C1 segment of cervical spinal cord (tissue), 14 donors: ENCODE measurements at places on chromosomes 5 and 9.
A peak's percentile ranks its signal among the peaks of the same experiment; 100 is the strongest.

- DNase-seq = no peak
These were observed 187.3 kb downstream of the DIRAS2 start for GRCh38 chr9:90455316-90455715.

DNA sequence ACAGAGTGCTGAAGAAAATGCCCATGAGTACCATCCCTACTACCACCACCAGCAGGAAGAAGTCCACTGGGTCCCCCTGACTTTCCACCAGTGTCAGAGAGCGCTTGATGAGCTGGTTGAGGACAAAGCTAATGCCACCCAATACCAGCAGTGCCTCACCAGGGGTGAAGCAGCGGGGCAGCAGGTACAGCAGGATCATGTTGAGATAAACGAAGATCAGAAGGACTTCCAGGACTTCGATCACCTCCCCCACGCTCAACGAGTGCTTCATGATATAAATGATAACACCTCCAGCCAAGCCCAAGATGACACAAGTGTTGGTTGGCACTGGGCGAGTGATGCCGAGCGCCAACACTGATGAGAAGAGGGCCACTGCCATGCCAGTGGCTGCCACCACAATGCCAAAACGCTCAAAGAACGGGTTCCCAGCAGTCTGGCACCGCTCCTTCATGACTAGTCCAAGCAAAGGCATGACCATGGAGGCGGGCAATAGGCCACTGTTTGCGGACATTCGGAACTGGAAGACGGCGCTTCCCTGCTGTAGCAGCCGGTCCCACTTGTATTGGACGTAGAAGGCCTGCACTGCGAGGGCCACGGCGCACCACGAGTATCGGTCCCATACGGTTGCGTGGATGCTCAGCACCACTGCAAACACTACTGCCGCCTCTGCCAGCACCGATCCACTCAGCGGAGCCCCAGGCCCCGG, 679 bp downstream of the DOLK start:
- DNase-seq = peak; percentile 47

DNA sequence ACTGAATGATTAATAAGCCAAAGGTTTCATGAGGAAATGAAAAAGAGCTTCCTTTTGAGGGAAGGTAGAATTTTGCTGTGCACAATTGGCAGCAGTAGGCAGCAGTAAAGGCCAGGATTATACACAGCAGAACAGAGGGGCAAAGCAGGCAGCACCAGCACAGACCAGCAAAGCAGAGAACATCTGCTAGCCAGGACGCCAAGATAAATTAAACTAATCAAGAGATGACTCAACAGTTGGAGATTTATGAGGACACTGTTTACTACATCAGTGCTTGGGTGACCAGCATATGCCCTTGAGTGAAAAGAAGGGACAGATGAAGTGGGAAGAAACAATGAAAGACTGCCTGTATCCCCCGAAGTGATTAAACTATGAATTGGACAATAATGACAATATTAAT, 871.4 kb upstream of the CDH10 start:
- no peak for DNase-seq

DNA sequence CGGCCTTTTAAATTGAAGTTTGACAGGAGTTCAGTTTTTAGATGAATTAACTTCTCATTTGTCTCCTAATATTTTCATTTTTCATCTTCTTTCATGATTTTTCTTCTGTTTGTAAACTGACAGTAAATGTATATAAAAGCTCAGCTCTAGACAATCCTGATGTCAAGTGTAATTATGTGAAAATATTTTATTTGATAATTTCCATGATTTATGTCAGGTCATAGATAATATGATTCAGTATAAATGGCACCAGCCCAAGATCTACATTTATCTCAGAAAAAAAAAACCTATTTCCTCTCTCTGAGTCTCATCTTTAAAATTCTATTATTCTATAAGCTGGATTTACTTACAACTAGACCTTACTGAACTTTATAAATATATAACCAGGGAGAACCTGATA, 115.7 kb downstream of the MUSK start:
- DNase-seq = no peak

DNA sequence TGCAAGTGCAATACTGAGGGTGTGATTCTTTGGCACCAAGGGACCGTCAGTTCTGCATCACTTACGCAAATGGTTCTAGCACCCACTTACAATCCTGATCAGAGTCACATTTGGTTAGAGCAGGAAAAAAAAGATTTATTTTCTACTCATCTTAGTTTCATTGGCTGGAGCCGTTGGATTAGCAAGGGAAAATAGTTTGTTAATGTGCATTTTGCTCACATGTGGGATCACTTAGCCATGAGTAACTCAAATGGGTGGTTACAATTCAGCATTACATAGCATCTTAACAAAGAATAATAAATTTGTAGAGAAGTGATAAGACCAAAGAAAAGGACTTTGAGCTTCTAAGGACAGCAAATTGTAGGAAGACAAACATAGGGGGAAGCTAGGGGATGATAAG, 216.9 kb downstream of the AUH start:
- DNase-seq = no peak

- DNase-seq = no peak
These were observed 1035.2 kb upstream of the ARRDC3 start for GRCh38 chr5:92418341-92418740.

DNA sequence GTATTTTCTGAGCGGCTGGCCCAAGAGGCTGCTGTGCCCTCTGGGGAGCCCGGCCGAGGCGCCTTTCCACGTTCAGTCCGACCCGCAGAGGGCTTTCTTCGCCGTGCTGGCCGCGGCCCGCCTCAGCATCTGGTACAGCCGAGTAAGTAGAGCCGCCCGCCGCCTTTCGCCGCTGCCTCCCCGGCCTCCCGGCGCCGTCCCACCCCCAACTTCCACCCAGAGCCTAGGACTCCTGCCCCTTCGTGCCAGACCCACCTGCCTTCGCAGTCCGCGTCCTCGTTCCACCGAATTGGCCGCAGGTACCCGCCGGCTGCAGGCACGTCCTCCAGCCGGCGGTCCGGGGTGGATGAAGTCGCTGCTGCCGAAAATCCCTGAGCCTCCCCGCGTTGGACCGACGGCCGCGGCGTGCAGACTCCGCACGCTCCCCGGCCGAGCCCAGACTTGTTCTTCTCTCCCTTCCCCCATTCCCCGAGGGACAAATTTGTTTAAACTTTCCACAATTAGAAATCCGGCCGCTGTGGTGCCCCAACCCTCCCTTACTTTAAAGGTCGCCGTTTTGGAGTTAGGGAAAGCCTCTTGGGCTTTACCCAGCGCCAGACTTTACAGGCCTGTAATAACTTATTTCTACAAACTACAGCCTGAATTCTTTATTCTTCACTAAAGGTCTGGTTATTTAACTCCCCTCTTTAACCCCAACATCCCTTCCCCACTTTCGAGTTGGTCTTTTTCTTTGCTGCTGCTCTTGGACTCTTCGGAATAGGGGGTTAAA, 589 bp downstream of the RIC1 start:
- no peak for DNase-seq

- DNase-seq = no peak
These were observed 15.1 kb upstream of the HSDL2 start for GRCh38 chr9:112364761-112365160.

DNA sequence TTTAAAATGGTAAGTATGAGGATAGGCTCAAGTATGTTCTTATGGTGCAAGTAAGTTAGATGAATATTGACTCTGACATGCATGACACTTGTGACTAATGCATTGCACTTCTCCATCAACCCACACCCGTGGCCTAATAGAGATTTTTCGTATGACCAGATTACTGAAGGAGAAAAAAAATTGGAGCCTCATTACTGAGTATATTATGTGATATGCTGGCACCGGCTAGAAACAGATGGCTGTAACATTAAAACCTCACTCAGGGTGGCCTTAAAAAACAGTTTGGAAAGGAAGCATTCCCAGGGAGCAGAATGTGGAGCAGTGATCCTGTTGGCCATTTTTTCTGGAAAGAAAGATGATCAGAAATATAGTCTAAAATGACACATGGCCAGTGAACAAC, 766.4 kb downstream of the PRELID2 start:
- no peak for DNase-seq

- no peak for DNase-seq
These were observed 787.4 kb upstream of the RGMB start for GRCh38 chr5:97986069-97986468.

DNA sequence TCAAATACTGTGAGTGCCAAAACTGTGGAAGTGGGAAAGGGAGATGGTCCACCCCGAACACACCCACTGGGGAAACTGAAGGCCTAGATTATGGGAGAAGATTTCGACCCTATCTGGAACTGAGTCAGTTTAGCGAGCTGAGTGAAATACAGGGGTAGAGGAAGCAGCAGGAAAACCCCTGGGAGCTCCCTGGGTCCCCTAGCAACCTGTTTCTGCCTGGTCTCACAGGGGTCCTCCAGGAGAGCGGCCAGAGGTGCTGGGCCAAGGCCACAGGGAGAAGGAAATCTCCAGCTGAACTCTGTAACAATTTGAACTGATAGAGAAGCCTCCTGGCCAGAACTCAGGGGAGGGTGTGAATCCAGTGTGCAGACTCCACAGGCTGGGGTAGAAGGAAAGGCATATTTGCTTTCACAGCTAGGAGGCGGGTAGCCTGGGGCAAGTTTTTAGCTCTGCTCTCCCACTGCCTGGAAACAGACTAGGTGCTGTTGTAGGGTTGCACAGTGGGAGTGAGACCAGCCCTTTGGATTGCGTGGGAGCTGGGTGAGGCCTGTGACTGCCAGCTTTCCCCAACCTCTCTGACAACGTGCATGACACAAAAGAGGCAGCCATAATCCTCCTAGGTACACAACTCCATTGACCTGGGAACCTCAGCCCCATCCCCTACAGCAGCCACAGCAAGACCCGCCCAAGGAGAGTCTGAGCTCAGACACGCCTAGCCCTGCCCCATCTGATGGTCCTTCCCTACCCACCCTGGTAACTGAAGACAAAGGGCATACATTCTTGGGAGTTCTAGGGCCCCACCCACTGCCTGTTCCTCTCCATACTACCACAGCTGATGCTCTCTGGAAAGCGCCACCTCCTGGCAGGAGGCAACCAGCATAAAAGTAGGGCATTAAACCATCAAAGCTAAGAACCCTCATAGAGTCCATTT, 78.8 kb upstream of the GPBP1 start:
- no peak for DNase-seq

DNA sequence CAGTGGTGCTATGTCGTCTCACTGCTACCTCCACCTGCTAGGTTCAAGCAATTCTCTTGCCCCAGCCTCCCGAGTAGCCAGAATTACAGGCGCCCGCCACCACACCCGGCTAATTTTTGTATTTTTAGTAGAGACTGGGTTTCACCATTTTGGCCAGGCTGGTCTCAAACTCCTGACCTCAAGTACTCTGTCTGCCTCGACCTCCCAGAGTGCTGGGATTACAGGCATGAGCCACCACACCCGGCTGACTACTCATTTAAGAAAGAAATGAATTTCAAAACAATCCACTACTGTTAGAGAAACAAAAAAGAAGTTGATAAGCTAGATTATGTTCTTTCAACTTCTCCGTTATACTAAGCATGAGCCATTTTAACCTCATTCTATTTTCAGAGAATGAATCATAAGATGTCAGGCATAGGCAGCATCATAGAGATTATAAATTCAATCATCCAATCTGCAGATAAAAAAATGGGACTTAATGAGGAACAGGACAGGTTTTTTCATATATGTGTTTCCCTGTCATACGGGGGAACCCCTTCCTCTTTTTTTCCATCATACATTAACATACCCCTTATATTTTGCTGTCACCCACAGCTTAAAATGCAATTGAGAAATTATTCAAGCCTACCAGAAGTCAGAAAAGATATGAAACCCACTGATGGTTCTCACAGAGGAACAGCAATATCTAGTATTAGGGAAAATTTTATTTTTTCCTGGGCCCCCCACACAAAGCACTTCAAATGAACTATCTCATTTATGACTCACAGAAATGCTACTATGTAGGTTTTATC, 26.5 kb upstream of the ADRB2 start:
- no peak for DNase-seq

DNA sequence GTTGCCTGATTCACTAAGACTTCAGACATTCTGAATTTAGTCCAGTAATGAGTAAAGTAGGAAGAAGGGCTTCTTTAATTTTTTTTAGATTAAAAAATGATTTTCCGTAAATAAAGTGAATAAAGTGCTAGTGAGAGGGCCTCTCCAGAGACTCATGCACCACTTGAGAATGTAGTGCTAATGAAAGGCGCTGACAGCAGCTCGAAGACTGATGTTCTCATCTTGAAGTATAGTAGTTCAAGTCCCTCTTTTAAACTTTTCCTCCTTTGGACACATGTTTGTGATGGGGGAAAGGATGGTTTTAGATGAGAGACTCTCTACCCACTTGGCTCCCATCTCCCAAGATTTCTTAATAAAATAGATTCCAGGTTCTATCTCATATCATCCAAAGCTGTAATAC, 48.5 kb downstream of the G3BP1 start:
- DNase-seq = no peak

- no peak for DNase-seq
These were observed 80.3 kb downstream of the CDH6 start for GRCh38 chr5:31273631-31274378.

GRCh38 chr9:134319306-134320125, 6.7 kb upstream of the RXRA start:
- DNase-seq = no peak

GRCh38 chr9:74948937-74949336, 3.8 kb downstream of the C9orf40 start:
- DNase-seq = no peak

- DNase-seq = no peak
These were observed 22.2 kb upstream of the GLDC start for GRCh38 chr9:6667633-6668280.

- no peak for DNase-seq
These were observed 41.6 kb downstream of the SPIN1 start for GRCh38 chr9:88429595-88430430.

DNA sequence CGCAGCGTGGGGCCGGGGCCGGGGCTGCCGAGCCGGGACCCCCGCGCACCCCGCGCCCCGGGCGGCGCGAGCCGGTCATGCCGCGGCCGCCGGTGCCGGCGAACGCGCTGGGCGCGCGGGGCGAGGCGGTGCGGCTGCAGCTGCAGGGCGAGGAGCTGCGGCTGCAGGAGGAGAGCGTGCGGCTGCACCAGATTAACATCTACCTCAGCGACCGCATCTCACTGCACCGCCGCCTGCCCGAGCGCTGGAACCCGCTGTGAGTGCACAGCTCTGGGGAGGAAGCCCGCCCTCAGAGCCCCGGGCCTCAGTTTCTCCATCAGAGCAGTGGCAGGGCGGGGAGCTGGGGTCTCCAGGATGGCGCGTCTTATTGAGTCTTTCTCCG, 335 bp downstream of the GALNT12 start:
- no peak for DNase-seq
